NCI-H2081 treated with DMSO at 0.1 percent for 48 hours (cell line): ENCODE measurements at places on chromosomes 4 and X.
A peak's percentile ranks its signal among the peaks of the same experiment; 100 is the strongest.

DNA sequence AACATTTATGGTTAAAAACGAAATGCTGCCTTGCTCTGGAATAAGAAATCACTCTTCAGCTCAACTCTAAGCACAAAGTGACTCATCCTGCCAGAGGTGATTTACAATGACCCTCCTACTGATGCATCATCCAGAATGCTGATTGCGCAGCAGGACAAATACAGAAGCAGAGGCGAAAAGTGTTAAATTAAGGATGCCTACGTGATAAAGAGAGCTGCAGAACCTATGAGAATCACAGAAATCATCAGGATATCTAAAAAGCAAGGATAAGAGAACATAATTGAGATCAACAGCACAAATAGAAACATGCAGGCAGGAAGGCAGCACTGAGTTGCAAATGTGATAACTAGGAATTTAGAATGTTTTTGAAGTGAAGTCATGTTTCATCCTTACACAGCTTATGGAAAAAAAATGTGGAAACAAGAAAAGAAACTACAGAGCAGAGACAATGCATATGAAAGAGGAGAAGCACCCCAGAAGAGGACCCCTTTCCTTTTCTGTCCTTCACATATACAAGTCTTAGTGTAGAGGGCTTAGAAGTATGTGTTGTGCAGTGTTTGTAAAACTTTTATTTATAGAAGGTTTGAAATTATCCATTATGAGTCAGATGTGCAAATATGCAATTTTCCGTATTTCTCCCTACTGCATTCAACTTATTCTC, 188.4 kb downstream of the SLC7A11 start:
- no peak for DNase-seq

DNA sequence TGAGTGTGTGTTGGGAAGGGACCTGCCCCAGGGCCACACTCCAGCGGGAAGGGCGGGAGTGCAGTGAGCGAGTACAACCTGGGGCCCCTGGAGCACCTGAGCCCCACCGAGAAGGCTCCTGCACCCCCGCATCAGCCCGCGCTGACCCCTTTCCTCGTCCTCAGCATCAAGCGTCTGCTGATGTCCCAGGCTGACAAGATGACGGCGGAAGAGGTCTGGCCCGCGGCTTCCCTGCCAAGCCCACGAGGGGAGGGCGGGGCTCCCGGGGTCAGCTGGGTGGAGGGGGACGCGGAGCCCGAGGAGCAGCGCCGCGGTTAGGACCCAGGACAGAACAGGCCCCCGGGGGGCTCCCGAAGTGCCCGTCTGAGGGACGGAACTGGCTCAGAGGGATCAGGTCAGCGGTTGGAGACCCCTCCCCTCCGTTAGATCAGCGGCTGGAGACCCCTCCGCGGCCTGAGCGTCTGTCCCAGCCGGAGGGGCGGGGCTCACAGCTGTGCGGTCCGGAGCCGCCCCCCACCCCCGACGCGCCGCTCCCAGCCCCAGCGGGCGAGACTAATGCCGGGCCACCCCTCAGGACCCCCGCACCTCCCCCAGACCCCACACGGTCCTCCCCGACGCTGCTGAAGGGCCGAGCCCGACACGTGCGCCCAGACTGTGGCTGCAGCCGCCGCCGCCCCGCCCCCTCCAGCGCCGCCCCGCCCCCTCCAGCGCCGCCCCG, 6.7 kb downstream of the MYL5 start:
- DNase-seq = no peak

DNA sequence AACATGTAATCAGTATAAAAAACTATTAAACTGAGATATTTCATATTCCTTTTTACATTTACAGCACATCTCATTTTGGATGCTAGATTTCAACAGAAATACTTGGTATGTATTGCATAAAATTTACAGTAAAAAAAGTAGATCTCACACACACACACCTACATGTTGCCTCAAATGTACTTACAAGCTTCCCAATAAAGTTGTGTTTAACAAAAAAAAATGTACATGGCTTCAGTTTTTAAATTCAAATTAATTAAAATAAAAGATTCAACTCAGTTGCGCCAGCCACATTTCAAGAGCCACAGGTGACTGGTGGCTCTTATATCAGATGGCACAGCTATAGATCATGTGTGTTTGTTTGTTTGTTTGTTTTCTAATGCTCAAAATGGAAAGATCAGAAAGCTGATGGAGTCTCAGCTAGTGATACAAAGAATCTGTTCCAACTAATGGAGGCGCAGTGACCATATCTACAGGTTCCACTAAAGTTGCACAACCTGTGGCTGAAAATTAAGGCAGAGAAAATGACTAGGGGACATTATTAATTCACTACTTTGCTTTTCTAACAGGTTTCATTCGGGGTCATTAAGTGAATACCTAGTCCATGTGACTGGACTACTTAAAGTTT, 45.0 kb downstream of the RBM47 start:
- no peak for DNase-seq

DNA sequence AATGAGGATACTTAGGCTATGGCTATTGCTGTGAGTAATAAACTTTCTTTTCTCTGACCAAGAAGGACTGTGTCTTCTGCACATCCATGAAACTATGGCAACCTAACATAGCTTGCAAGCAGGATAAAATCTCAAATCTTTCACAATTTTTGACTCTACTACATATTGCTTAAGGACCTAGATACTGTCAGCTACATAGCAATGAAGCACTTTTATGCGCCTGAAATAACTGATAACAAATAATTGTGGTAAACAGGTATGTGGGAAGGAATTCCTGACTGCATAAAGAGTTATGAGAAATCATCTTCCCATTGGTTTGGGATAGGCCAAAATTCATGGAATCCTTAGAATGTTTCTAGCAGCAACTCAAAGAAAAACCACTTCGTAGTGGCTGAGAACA, 41.2 kb upstream of the PDGFC start:
- no peak for DNase-seq

GRCh38 chr4:138298431-138298830, 56.3 kb upstream of the SLC7A11 start:
- no peak for DNase-seq

- no peak for DNase-seq
These were observed 74.6 kb downstream of the DOCK11 start for GRCh38 chrX:118570209-118570608.

DNA sequence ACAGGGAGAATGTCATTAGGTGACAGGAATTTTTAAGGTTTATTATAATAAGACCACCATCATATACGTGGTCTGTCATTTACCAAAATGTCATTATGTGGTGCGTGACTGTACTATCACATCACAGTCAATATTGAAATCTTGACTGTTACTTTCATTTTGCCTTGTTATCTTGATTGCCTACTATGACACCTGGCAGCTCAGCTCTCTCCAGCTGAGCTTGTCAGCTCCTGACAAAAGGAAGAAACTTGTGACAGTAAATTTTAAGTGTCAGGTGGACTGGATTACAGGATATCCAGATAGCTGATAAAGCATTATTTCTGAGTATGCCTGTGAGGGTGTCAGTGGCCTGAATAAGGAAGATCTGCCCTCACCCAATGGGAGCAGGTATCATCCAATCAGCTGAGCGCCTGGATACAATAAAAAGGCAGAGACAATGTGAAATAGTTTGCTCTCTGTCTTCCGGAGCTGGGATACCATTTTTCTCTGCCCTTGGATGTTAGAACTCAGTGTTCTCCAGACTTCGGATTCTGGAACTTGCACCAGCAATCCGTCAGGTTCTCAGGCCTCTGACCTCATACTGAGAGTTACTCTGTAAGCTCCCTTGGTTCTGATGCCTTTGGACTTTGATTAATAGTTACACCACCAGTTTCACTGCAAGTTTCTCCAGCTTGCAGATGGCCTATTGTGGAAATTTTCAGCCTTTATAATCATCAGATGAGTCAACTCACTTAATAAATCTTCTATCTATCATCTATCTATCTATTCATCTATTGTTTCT, 1454.7 kb upstream of the IGFBP7 start:
- no peak for DNase-seq

GRCh38 chr4:103076747-103077347, at the start of gene SLC9B2:
Gene SLC9B2, minus strand, starts transcription at chr4:103076761. Its CDS starts 9,211 bp downstream, at chr4:103067550.
- peak; percentile 9 for DNase-seq

DNA sequence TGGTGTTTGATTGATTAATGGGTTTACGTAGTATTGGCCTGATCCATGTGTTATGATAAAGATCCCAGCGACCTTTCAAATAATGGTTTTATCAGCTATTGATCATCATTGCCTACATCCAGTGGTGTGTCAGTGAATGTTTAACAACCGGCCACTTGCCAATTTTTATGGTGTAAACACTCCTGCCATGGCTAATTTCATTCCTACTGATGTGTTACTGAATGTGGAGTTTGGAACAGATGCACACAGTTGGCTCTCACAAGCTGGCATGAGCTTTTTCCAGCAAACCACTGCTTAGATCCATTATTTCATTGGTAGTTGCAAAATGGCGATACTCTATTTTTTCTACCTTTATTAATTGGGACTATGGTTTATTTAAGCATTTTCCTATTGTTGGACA, 139.9 kb downstream of the REPS2 start:
- no peak for DNase-seq

GRCh38 chr4:78342125-78342524, 209.4 kb upstream of the ANXA3 start:
- DNase-seq = no peak

GRCh38 chr4:92074839-92075238, 228.9 kb upstream of the GRID2 start:
- DNase-seq = no peak

DNA sequence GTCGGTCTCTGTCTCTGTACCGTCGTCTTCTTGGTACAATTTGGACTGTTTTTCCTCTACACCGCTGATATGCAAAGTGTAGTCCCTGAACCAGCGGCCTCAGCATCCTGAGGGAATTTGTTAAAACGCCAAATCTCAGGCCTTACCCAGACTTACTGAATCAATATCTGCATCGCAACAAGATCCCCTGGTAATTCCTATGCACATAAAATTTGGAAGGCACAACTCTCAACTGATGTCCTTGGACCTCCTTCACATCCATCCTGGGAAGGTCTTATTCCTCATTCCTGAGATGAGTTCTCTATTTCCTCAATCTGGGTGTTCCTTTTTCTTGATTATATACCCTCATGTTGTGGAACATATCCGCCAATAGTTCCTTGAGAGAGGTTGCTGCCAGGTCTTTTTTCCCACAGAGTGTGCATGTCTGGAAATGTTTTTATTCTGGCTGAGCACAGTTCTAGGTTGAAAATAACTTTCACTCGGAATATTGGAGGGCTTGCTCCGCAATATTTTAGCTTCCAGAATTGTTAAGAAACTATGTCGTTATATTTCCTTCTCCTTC, 738 bp upstream of the HPF1 start:
- DNase-seq = no peak

DNA sequence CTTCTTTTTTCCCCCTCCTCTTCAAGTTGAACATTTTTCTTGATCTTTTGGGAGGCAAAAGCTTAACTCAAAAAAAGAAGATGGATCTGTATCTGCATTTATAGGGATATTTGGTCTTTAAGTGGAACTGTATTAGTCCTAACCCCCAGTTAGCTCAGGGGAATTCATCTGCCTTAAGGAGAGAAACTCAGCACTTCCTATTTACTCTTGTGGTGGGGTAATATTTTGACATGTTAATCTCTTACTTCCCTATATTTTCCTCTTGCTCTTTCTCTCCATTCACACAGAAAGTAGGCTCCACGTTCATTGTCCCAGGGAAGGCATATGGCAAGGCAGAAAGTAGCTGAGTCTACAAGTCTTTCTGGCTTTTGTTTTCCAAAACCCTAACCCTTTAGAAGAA, 5.3 kb downstream of the LRRC66 start:
- DNase-seq = no peak

DNA sequence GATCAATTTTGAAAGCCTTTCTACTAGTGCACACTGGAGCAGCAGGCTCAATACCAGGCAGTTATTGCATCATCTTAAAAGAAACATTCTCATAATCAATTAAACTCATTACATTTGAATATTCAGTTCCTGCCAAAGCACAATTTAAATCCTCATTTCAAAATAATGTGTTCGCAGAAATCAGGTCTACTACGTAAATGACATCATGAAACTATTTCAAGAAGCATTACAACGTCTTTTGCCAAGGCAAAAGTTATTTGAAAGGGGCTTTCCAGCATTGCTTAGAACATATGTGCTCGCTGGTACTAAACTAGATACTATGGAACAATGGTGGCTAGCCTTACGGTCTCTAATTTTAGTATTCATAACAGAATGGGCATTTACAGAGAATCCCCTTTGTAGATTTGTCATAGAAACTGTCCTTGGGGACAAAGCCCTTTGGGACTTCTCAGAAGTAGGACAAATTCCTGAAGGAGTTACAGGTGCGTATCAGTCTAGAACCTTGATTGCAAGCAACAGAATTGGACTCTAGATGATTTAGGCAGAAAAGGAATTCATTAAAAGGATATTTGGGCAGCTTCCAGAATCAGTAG, 27.6 kb upstream of the HUWE1 start:
- no peak for DNase-seq

- DNase-seq = no peak
These were observed 17.8 kb downstream of the TRIM2 start for GRCh38 chr4:153221783-153222706.

- no peak for DNase-seq
These were observed 617 bp upstream of the MRFAP1L1 start for GRCh38 chr4:6710282-6710681.

DNA sequence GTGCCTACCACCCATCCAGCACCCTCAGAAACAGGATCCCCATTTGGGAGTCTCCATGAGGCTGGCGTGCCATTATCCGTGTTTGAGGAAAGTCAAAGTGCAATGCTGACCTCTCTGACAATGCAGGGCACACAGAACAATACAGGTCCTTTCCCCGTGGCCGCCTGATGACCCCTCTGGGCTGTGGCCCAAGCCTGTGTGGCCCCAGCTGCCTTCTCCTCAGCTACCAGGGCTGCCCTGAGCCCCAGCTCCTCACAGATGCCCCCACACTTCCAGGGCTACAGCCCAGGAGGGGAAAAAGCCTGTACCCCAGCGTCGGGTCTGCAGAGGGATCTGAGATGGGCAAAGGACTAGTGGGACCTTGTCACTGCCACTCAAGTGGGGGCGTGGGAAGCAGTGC, 15.5 kb downstream of the ZFYVE28 start:
- no peak for DNase-seq

- DNase-seq = no peak
These were observed 263.0 kb downstream of the IQCM start for GRCh38 chr4:149552601-149553000.

- DNase-seq = no peak
These were observed 55.4 kb downstream of the C4orf51 start for GRCh38 chr4:145735347-145735675.

- DNase-seq = no peak
These were observed 140.4 kb upstream of the GRID2 start for GRCh38 chr4:92163348-92163747.

DNA sequence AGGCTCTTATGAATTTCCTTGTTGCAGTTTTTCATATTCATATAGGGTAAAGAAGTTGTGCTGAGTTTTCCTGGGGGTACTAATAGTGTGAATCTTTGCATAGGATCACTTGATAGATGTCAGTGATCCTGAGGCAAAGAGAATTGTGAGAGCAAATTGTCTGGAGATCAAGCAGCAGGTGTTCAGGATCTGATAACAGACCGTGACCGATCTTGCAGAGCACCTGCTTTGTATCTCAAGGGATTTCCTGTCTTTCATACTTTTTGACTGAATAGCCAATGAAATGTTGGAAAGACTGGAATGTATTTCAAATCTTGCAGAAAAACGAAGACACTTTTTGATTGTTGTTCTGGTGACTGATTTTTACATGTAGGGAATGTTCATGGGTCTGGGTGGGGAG, 914.5 kb downstream of the STIM2 start:
- no peak for DNase-seq

GRCh38 chrX:153582896-153583295, 16.0 kb downstream of the CCNQ start:
- DNase-seq = no peak

GRCh38 chr4:111040904-111041303, 418.0 kb upstream of the PITX2 start:
- DNase-seq = no peak
